ENCODE measurements at places on chromosomes 11 and 22.

DNA sequence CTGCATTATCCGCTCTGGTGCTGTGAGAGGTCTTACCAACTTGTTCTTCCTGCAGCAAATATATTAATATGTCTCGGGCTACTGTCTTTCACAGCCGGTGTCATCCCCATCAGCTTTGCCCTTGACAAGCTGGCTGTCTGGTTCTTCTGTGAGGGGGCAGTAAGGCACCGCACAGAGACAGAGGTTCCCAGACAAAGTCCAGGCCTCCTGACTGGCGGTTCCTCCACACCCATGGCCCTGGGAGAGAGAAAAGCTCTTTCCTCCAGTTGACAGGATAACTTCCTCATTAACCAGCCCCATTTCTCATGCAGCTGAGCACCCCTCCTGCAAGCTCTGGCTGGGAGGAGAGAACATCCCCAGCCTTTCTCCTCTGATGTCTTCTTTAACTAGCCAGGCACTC, 212.5 kb upstream of the SEZ6L start:
- DNase-seq, result no peak

DNA sequence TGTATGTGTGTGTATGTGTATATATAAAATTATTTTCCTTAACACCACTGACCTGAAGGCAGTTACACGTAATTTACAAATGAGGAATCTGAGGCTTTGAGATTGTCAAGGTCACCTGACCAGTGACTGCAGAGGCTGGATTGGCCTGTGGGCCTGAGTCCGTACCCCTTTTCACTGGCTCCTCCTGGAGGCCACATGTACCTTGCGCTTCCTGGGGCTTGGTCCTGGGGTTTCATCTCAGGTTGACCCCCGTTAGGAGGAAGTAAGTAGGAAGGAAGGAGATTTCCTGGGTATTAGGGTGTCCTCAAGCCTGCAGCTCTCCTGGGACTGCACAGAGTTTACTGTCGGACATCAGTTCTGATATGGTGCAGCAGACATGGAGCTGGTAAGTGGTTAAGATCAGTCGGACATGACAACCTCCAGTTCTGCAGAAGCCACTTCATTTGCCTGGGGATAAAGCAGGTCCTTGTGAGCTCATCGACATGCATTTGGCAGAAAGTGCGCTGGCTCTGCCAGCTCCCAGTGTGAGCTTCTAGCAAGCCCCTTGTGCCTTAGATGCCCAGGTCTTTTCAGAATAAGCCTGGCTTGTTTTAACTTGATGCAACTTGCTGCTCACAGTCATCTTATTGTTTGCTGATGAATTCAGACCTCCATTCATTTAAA, 36.6 kb downstream of the ST3GAL4 start:
- no peak for DNase-seq

- DNase-seq, result peak; percentile 26
These were observed 483.0 kb downstream of the BRD1 start for GRCh38 chr22:49344656-49345055.

GRCh38 chr11:68528630-68529029, 68.1 kb downstream of the PPP6R3 start:
- DNase-seq, result no peak

DNA sequence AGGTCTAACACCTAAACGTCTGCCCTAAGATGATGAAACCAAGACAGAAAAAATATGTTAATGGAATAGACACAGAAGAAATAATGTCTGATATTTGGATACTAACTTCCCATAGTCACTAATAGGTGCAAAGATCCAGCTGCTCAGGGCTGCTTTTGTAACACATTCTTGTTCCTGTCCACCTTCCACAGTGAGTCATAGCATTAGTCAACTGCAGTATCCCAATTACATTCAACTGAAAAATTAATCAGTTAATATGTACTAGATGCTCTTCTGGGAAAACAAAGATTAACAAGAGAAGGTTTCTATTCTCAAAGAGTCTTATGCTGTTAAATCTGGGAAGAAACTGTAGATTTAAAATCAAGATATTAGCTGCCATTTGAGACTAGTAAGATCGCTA, 47.6 kb downstream of the HEPHL1 start:
- DNase-seq, result no peak

- no peak for DNase-seq
These were observed 9.1 kb downstream of the PHF5A start for GRCh38 chr22:41459431-41459830.

DNA sequence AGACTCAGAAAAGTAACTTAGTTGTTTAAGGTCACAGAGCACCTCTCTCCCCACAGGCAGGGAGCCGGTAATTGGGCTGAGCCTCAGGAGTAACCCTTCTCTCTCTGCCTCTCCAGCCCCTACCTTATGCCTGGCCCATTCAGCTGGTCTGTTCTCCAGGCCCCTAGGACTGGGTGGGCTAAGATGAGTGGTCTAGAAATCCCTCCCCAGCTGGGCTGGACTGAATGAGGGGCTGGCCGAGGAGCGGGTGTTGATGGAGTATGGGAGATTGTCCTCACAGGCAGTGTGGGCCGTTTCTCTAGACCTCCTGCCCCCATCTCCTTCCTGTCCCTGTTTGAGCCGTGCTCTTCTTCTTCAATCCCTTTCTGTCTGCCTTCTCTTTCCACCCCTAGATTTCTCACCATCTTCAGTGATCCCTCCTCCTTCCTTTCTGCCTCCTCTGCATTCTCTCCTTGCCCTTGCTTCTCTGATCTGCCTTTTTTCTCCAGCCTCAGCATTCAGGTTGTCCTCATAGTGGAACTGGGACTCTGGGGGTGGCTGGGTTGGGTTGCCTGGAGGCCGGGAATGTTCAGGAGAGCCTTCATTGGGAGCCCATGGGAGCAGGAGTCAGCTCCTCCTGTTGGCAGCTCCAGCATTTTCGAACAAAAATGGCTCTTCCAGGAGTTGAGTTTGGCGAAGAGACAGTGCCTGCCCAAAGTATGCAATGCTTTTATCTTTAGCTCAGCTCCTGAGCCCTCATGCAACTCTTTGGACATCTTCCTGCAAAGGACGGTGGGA, 7.6 kb downstream of the ST3GAL4 start:
- DNase-seq, result no peak

- peak; percentile 94 for DNase-seq
These were observed 11.5 kb downstream of the NNMT start for GRCh38 chr11:114307524-114308203.

DNA sequence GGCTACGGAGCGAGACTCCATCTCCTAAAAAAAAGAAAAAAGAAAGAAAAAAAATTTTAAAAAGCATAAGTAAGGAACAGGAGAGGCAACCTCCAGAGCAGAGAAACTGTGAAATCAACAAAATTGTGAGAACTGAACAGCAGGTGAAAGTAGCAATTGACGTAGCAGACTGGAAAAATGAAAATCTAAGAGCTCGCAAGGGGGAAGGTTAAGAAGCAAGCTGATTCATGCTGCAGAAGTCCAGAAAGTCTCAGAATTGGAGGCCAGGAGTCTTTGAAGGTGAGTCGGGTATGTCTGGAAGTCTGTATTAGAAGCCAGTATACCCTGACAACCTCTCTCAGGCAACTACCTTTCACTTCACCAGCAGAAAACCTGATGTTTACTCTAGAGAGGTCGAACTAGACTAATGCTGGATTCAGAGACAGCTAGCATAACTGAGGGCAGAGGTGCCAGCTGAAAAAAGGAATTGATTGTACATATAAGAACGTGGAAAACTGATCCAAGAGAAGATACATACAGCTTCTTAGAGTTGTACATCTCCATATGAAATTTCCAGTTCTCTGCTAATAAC, 161.5 kb downstream of the WNT11 start:
- DNase-seq, result no peak

DNA sequence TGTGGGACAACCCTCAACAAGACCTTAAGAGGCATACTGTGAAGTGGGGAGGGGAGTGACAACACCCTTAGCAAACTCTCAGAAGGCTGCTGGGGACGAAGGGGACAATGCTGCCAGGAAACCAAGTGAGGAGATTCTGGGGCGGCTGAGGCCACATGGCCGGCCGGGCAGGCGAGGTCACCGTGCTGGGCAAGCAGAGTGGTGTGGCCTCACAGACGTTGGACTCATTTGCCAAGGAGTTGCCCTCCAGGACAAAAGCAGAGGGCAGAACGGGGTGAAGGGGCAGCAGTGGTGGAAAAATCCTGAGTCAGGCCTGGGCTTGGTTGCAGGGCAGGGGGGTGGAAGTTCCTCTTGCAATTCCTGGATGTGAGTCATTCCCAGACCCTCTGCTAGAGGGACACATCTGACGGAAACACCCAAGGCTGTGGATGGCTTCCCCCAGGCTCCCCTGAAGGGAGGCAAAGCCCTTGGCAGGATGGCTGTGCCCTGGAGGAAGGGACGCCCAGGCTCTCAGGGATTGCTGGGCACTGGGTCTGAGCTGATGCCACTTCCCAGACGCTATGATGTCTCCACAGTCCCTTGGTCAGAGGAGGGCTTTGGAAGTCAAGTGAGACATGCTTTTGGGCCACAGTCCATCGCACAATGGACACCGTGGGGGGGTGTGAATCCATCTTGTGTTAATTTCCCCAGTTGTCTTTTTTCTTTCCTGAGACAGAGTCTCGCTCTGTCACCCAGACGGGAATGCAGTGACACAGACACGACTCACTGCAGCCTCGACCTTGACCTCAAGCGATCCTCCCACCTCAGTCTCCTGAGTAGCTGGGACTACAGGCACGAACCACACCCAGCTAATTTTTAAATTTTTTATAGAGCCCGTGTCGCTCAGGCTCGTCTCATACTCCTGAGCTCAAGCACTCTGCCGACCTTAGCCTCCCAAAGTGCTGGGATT, 16.2 kb upstream of the SHANK3 start:
- peak; percentile 84 for DNase-seq

DNA sequence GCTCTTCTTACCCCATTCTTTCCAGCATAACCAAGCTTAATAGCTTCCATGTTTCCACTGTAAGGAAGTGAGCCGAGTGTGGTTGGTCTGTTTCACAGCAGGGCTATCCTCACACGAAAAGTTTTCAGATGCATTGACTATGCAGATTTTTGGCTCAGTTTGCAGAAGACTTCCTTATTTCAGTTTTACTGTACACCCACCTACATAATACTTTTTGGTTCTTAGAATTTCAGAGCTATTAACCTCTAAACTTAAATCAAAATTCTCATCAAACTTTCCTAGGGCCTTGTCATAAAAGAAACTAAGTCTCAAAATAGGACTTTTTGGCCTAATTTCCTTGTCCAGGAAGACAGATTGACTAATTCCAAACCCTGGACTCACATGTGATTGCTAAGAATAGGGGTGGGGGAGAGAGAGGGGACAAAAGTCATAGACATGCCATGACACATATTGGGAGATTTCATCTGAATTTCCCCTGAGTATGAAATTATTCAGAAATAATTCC, 7.3 kb upstream of the EHF start:
- DNase-seq, result no peak

- peak; percentile 33 for DNase-seq
These were observed 13.6 kb upstream of the EED start for GRCh38 chr11:86230921-86231434.

DNA sequence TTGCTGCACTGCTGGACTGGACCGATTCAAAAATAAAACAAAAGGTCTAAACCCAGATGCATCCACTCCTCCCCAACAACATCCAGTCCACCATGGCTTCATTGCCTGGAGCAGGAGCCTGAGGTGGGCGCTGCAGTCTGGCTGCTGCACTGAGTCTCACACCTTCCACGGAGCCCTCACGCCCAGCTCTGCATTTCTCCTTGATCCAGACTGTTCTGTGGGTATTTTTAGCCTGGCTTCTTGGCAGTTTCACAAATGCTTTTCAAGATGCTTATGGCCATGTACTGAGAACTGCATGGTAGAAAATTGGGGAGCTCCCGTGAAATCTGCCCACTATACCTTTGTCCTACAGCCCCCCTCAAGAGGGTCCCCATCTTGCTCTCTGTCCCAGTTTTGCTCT, 53.3 kb upstream of the JAM3 start:
- no peak for DNase-seq

DNA sequence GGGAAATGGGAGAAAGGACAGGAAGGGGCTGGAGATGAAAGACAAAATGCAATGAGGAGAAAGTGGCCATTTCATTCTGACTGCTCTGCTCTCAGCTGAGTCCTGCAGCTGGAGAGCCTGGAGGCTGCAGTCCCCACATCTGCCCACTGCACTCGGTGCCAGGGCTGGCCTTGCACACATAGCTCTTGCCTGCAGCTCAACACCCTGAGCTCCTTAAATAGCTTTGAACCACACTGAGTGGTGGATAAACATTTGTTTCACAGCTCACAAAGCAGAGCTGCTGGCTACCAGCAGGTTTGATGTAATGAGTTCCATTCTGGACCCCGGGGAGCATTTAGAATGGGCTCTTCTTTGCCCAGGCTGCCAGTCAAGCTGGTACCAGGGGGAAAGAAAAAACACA, 426.1 kb upstream of the CADM1 start:
- DNase-seq, result no peak

DNA sequence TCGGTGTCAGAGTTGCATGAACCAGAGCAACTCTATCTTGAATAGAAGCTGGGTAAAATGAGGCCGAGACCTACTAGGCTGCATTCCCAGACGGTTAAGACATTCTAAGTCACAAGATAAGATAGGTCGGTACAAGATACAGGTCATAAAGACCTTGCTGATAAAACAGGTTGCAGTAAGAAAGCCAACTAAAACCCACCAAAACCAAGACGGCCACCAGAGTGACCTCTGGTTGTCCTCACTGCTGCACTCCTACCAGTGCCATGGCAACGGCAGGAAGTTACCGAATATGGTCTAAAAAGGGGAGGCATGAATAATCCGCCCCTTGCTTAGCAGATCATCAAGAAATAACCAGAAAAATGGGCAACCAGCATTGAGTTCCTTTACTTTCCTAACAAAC, 2.4 kb upstream of the KAT5 start:
- peak; percentile 18 for DNase-seq

- DNase-seq, result no peak
These were observed 71.2 kb downstream of the ZBTB16 start for GRCh38 chr11:114130629-114131277.

GRCh38 chr11:107221748-107222285, 203.5 kb upstream of the GUCY1A2 start:
- DNase-seq, result no peak

- no peak for DNase-seq
These were observed 25.8 kb downstream of the SLC22A12 start for GRCh38 chr11:64616817-64617216.

GRCh38 chr22:17380359-17381087, 11.3 kb downstream of the CECR2 start:
- DNase-seq, result no peak

GRCh38 chr11:83044958-83045712, 26.6 kb downstream of the RAB30 start:
- peak; percentile 91 for DNase-seq

All from fibroblast of skin of back (primary cell).